ENCODE measurements at places on chromosomes 2 and 18. TPM values are rescaled to one million over a fixed set of nuclear protein-coding genes. Genes with fewer than 3 reads are reported as not detected.
A peak's percentile ranks its signal among the peaks of the same experiment; 100 is the strongest.

Gene TTR
- total RNA-seq: not detected

Gene MLPH
- not detected for total RNA-seq

Gene UGT1A8
- not detected for total RNA-seq

DNA sequence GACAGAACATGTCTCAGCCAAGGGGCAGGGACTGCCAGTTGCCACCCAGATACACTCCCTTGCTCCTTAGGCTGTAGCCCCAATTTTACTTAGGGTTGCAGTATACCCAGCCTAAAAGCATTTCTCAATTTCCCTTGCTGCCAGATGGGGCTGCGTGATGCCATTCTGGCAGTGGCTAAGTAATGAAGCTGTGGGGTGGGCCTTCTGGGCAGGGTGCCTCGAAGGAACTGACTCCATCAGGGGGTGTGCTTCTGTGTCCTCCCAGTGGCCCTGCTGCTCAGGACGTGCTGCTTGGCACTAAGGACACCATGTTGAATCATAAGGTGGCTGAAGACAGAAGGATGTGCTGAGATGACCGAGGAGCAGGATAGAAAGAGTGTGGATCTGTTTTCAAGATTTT, 74.2 kb downstream of the VWA3B start:
- no peaks in the 10 kb centered on the region for H3K27me3 ChIP-seq
- no peak overlapping the region for H3K27ac ChIP-seq
- H3K4me3 ChIP-seq: no peak overlapping the region
- H3K36me3 ChIP-seq: no peaks in the 10 kb centered on the region
- no peak for DNase-seq
- no peaks in the 10 kb centered on the region for H3K4me1 ChIP-seq

DNA sequence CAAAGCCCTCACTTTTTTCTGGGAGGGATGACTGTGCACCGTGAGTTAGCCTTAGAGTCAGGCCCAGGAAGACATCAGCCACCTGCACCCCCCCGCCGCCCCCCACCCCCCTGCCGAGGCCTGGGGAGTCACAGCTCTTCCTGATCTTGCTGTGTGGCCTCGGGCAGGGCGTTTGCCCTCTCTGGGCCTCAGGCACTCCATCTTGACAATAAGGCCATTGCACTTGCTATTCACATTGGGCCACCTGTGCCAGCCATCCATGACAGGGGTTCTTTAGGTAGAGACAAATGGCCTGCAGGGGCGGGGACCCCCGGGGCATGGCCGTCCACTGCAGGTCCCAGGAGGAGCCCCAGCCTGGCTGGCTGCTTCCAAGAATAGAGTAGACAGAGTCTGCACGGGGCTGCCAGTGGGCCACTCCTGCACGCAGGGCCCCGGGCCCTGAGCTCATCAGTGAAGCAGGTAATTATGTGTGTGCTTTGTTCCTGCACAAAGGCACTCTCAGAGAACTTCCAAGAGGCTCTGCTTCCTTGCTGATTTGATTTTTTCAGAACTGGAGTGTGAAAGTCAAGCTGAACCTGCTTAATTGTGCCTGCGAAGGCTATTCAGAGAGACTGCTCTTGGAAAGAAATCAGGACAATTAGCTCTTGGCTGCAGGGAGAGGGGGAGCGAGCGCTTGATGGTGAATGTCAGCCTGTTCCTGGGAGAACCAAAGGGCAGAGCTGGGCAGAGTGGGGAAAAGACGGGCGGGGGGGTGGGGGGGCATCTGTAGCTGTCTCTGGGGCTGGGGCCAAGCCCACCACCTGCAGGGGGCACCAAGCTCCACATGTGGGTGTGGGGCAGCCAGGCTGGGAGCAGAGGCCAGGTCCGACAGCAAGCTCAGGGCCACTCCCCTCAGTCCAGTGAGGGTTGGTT, 40.3 kb downstream of the RRM2 start:
- H3K4me3 ChIP-seq: no peak overlapping the region
- no peaks in the 10 kb centered on the region for H3K27me3 ChIP-seq
- H3K36me3 ChIP-seq: peaks cover 44% of the 10 kb centered on the region
- DNase-seq: no peak
- H3K27ac ChIP-seq: no peak overlapping the region

GRCh38 chr2:88016086-88016959, at the start of gene RNU2-63P:
TSS of gene RNU2-63P (minus strand) at chr2:88016547.
- peaks cover 28% of the 10 kb centered on the region for H3K4me1 ChIP-seq
- H3K27ac ChIP-seq: peak within 1 kb of the TSS; percentile 99
- no peaks in the 10 kb centered on the region for H3K27me3 ChIP-seq
- peak within 1 kb of the TSS; percentile 98 for H3K4me3 ChIP-seq
- peaks cover 6% of the 10 kb centered on the region for H3K36me3 ChIP-seq

DNA sequence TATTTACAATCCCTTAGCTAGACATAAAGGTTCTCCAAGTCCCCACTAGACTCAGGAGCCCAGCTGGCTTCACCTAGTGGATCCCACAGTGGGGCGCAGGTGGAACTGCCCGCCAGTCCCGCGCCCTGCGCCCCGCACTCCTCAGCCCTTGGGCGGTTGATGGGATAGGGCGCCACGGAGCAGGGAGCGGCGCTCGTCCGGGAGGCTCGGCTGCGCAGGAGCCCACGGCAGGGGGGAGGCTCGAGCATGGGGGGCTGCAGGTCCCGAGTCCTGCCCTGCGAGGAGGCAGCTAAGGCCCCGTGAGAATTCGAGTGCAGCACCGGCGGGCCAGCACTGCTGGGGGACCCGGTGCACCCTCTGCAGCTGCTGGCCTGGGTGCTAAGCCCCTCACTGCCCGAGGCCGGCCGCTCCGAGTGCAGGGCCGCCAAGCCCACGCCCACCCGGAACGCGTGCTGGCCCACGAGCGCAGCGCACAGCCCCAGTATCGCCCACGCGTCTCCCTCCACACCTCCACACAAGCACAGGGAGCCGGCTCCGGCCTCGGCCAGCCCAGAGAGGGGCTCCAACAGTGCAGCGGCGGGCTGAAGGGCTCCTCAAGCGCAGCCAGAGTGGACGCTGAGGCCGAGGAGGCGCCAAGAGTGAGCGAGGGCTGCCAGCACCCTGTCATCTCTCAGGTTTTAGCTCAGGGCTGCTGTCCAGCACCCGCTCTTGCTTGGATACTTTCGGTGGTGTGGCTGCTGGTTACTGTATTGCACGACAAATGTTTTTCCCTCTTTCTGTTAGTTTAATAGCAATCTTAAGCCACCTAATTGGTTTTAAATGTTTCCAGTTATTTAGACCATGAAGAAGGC, 83.8 kb upstream of the LDLRAD4 start:
- H3K4me3 ChIP-seq: no peak overlapping the region
- no peak for DNase-seq
- H3K4me1 ChIP-seq: peaks cover 29% of the 10 kb centered on the region
- H3K27me3 ChIP-seq: no peaks in the 10 kb centered on the region
- H3K27ac ChIP-seq: no peak overlapping the region

DNA sequence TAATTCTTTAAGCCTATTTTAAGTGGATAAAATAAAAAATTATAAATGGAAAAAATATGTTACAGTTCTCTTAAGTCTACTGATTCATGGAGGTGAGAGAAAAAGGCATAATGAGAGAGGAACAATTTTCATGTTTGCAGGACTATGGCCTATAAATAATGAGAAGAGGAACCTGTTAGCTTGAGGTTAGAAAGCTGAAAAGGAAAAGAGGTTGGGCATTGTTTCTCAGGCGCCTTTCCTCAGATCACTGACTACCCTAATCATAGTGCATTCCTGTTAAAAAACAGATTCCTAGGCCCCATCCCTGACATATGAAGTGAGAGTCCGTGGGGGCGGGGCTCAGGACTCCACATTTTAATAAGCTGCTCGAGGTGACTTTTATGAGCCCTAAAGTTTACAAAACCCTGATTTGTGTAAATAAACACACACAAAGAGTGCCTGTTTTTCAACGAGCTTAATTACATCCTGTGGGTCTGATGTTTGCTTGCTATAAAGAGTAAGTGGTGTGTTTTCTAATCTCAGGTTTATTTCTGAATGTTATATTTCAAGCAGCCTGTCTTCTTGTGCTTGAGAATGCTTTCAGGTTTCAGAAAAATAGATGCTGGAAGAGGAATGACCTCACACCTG, 335.5 kb downstream of the CLIP4 start:
- no peaks in the 10 kb centered on the region for H3K4me1 ChIP-seq
- DNase-seq: no peak
- H3K4me3 ChIP-seq: no peak overlapping the region
- no peaks in the 10 kb centered on the region for H3K36me3 ChIP-seq

DNA sequence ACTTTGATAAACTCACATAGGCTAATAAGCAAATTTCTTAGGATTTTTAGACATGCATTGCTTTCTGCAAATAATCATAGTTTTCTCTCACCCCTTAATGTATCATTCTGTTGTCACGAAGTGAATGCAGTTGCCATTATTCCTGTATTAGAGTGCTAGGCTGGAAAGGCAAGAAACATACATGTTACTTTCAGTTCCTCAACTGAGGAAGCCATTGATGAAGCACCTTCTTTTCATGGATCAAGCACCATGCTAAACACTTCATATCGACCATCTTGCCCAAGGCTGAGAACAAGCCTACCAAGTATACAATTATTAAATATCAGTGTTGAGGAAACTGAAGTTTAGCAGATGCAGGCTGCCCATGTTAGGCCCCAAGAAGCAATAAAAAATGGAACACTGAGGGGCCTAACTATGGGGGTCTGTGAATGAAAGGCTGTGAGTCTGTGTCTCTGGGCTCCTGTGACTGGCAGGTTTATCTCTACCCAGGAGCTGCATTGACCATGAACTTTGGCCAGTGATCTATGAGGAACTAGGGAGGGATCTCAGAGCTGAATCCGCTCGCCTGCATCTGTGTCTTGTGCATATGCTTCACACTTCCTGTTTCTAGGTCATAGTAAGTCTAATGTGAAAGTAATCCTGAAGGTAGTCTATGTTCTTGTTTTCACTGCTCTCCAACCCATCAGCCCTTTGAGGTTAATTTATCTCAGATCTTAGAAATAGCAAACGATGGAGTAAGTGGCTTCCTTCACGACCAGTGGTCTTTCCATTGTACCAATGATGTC, 16.0 kb upstream of the TSPYL6 start:
- H3K36me3 ChIP-seq: no peaks in the 10 kb centered on the region
- DNase-seq: no peak
- H3K27ac ChIP-seq: no peak overlapping the region
- H3K27me3 ChIP-seq: no peaks in the 10 kb centered on the region

GRCh38 chr2:667332-667999, 9.7 kb downstream of the TMEM18 start:
- no peaks in the 10 kb centered on the region for H3K27me3 ChIP-seq
- DNase-seq: peak; percentile 33
- peaks cover 79% of the 10 kb centered on the region for H3K36me3 ChIP-seq
- no peak overlapping the region for H3K4me3 ChIP-seq
- H3K4me1 ChIP-seq: peaks cover 35% of the 10 kb centered on the region

- H3K27me3 ChIP-seq: no peaks in the 10 kb centered on the region
- H3K4me1 ChIP-seq: no peaks in the 10 kb centered on the region
- no peak overlapping the region for H3K4me3 ChIP-seq
- no peak for DNase-seq
- H3K36me3 ChIP-seq: no peaks in the 10 kb centered on the region
Measured at GRCh38 chr2:4246364-4247131, 543.2 kb downstream of the DCDC2C start.

DNA sequence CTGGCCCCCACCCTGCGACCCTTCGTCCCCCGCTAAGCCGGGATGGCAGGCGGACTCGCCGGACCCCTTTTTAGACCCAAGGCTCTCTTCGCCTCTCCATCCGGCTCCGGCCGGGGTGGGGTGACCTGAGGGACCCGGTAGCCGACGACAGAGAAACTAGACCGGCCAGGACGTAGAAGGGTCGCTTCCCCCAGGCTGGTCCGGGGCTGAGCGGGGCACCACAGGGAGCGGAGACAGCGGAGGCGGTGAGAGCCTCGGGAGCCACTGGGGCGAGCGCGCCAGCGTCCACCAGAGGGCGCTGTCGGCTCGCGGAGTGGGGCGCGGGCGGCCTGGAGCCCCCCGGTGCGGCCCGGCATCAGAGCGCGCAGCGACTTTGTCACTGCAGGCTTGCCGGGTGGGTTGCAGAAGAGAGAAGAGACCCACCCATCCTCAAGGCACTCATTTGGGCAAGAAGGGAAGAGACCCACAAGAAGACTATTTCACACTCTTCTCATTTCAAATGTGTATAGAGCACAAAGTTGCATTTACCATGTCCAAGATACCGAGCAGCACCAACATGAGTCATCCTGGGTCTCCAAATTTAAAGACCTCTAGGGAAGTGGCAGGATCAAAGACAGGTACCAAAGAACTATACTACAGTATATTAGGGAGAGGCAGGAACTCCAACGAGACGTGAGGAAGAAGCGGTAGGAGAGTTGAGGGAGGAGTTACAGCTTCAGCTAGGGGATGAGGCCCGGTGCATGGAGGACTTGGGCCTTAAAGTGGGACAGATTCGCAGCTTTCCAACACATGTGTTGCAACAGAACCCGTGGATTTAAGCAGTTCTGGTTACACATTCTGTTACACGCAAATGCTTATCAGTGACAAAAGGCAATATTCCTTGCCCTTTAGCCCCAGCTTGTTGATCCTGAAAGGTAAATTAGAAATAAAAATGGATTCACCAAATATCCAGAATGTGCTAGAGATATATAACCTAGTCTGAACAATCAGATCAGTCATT, 7.6 kb upstream of the PRKCE start:
- H3K4me1 ChIP-seq: peaks cover 17% of the 10 kb centered on the region
- H3K27ac ChIP-seq: no peak overlapping the region
- no peaks in the 10 kb centered on the region for H3K36me3 ChIP-seq
- peak overlapping the region; percentile 62 for H3K4me3 ChIP-seq

GRCh38 chr2:217494557-217494956, 508.2 kb downstream of the TNS1 start:
- DNase-seq: no peak
- H3K4me1 ChIP-seq: peaks cover 2% of the 10 kb centered on the region
- H3K27me3 ChIP-seq: peaks cover 2% of the 10 kb centered on the region
- H3K4me3 ChIP-seq: no peak overlapping the region

GRCh38 chr2:65161551-65162100, 31.7 kb upstream of the RAB1A start:
- no peak overlapping the region for H3K4me3 ChIP-seq
- H3K27ac ChIP-seq: no peak overlapping the region
- H3K27me3 ChIP-seq: no peaks in the 10 kb centered on the region
- no peaks in the 10 kb centered on the region for H3K36me3 ChIP-seq

GRCh38 chr2:181911830-181912229, 20.3 kb downstream of the ITPRID2 start:
- no peak for DNase-seq
- H3K4me1 ChIP-seq: no peaks in the 10 kb centered on the region
- peaks cover 53% of the 10 kb centered on the region for H3K36me3 ChIP-seq
- no peak overlapping the region for H3K4me3 ChIP-seq
- no peak overlapping the region for H3K27ac ChIP-seq

DNA sequence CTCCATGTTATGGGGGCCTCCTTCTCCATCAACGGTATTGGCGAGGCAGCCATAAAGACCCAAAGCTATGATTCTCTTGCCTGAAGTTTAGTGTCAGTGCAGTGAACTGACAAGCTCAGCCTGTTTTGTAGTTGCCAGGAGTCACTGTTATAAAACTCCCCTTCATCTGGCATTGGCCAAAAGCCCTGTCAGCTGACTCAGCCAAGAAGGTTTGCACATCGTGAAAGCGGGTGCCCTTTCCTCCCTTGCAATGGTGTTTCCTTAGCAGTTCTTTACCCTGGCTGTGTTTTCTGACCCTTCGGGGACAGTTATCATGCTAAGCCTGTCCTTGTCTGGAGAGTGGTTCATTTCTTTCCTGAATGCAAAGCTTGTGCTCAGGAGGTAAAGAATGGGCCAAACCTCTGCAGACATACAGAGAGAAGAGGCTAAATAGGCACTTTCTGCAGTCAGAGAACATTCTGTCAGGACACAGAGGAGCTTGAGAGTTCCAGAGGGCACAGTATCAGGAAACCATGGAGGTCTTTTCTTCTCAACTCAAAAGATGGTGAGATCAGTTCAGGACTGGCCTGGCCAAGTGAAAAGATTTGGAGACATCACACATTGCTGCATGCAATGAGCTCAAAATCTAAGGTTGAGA, 414.2 kb downstream of the ZNF521 start:
- DNase-seq: no peak
- H3K27me3 ChIP-seq: no peaks in the 10 kb centered on the region
- no peak overlapping the region for H3K4me3 ChIP-seq

Data from activated CD8-positive, alpha-beta T cell treated with anti-CD3 and anti-CD28 coated beads, Interleukin-2, amount 10 ng/mL, durations not matched to agents 7 days and 5 days (primary cell).